ENCODE measurements at places on chromosomes 7 and 10.

- no peak for DNase-seq
Measured at GRCh38 chr7:31490796-31491314, 23.0 kb upstream of the ITPRID1 start.

DNA sequence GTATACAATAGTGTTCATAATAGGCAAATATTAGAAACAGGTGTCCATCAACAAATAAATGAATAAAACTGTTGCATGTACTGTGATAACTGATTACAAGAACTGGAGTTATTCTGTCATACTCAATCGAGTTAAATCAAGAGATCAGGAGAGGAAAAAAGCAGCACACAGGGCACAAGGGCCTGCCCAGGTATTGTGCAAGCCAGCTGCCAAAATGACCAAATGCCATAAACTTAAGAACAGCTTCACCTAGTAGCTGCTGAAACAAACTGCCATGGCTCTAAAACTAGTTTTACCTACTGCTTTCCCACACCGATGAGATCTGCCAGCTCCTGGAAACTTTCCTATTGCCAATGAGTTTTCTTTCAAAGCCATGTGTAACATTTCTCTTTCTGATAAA is 12.2 kb downstream of the GSAP start:
- no peak for DNase-seq

- no peak for DNase-seq
Measured at GRCh38 chr10:58010073-58010702, 257.5 kb downstream of the IPMK start.

GRCh38 chr7:28873365-28873764 is 84.8 kb downstream of the TRIL start:
- no peak for DNase-seq

- DNase-seq: no peak
Measured at GRCh38 chr10:66637273-66638036, 288.4 kb upstream of the LRRTM3 start.

DNA sequence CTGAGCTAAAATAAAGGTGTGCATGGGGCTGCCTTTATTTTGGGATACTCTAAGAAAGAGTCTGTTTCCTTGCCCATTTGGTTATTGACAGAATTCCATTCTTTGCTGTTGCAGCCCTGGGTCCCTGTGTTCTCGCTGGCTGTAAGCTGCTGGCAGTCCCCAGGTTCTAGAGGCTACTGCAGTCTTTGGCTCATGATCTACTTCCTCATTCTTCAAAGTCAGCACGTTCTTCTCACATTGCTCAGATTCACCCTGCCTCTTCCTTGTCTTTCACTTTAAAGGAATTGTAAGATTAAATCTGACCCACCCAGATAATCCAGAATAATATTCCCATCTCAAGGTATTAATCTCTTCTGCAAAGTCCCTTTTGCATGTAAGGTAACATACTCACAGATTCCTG is 620.3 kb downstream of the CCSER2 start:
- no peak for DNase-seq

DNA sequence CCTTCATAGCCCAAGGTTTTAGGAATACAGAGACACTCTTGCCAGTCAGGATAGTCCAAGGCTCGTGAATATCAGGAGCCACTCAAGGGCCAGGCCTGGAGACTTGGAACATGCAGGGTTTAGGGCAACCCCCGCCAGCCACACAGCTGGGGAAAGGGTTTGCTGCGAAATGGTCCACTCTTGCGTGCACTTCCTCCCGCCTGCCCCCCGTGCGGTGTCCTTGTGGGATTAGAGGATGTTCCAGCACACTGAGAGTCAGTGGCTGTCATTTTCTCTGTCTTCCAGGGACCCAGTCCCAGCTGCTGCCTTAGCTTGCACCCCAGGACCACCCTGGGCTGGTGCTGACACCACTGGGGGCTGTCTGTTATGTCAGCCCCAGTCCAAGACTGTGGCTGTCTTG is 38.5 kb downstream of the POR start:
- no peak for DNase-seq

DNA sequence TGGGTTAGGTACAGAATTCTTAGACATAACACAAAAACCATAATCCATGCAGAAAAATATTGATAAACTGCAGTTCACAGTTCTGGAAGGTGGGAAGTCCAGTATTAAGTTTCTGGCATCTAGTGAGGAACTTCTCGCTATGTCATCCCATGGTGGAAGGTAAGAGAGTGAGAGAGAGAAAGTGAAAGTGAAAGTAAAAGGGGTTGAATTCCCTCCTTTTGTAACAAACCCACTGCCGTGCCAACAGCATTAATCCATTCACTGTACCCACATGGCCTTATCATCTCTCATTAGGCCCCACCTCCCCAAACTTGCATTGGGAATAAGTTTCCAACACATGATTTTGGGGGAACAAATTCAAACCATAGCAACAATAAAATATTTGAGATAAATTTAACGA is 17.1 kb downstream of the ZNF485 start:
- DNase-seq: no peak

Measured in stimulated activated CD8-positive, alpha-beta memory T cell treated with anti-CD3 and anti-CD28 coated beads, Interleukin-15, amount 100 ng/mL, for 4 hours (primary cell).